Panc1 (cell line): ENCODE measurements at places on chromosomes 3 and 15. TPM values are rescaled to one million over a fixed set of nuclear protein-coding genes. Genes with fewer than 3 reads are reported as not detected.

CCR4 gene
- total RNA-seq: 0.10 TPM

CTXN2 gene
- 0.05 TPM for total RNA-seq

ALDH1A2 gene
- total RNA-seq: 0.98 TPM

DUOXA1 gene
- not detected for total RNA-seq

CATSPER2 gene
- 3.5 TPM for total RNA-seq

TCF12 gene
- 102 TPM for total RNA-seq

CILP gene
- 0.08 TPM for total RNA-seq

IP6K2 gene
- 50.2 TPM for total RNA-seq

CDCP1 gene
- total RNA-seq: 47.8 TPM

GP5 gene
- total RNA-seq: 0.05 TPM

CCDC39 gene
- not detected for total RNA-seq

GABRR3 gene
- total RNA-seq: not detected
